ENCODE measurements at places on chromosomes 7 and 10.

DNA sequence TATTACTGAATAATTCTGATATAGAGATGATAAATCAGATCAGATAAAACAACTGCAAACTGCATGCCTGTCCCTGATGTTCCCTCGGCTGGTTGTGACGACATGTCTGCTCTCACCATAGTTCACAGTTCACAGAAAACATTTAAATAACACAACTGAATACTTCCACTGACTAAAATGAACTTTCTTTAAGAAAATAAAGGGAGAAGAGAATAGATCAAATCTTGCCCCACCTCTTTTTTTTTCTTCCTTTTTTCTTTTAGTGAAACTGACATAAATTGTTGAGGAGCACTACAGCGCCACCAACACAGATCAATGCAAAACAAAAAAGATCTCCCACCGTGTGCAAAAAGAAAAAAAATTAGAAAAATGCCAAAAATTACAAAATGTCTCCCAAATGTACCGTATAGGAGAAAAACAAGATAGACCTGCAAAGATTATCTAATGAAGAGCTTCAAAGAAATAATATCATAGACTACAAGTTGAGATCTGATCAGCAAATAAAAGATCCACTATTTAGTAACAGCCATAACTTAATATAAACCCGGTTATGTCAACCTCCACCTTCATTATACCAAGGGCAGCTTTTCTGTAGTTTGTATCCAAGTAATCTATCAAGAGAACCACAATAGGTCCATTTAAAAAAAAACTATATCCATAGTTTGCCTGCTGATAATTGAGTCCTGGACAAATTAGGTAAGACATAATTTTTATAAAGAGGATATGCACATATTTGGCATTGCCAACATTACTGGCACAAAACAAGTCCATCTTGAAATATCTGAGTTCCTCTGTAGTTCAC, 30.7 kb upstream of the EPC1 start:
- H3K4me3 ChIP-seq, result peak overlapping the region; percentile 63
- H3K36me3 ChIP-seq, result no peaks in the 10 kb centered on the region
- peak overlapping the region; percentile 96 for H3K27ac ChIP-seq
- no peaks in the 10 kb centered on the region for H3K27me3 ChIP-seq
- DNase-seq, result peak; percentile 25

DNA sequence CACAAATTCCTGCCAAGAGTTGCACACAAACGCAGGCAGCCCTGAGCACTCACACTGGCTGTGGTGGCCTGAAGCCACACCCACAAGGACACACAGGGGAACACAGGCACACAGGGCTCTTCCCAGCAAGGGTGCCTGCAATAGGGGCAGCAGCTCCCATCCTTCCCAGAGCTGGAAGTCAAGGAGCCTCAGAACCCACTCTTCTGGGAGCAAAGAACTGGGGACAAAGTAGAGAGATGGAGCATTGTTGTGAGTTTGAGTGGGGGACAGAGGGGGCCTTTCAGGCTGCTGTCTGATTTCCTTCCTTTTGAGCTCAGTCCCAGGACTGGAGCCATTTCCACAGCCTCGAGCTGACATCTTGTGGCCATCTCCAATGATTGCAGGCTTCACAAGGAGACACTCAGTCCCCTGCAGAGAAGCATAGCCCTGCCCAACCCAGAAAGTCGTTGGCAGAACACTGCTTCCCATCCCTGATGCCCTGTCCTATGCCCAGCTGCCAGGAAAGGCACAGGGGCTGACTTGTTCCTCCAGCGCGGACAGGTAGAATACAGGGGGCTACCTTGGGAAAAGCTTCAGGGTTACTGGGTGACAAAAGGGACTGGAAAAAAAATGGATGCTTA, 34.4 kb upstream of the SLF2 start:
- no peaks in the 10 kb centered on the region for H3K36me3 ChIP-seq
- peaks cover 5% of the 10 kb centered on the region for H3K27me3 ChIP-seq
- no peaks in the 10 kb centered on the region for H3K4me1 ChIP-seq

GRCh38 chr7:36670585-36671431, 53.5 kb downstream of the AOAH start:
- DNase-seq, result peak; percentile 80
- H3K4me1 ChIP-seq, result no peaks in the 10 kb centered on the region
- H3K27ac ChIP-seq, result no peak overlapping the region
- H3K36me3 ChIP-seq, result no peaks in the 10 kb centered on the region
- peaks cover 3% of the 10 kb centered on the region for H3K27me3 ChIP-seq
- no peak overlapping the region for H3K4me3 ChIP-seq

DNA sequence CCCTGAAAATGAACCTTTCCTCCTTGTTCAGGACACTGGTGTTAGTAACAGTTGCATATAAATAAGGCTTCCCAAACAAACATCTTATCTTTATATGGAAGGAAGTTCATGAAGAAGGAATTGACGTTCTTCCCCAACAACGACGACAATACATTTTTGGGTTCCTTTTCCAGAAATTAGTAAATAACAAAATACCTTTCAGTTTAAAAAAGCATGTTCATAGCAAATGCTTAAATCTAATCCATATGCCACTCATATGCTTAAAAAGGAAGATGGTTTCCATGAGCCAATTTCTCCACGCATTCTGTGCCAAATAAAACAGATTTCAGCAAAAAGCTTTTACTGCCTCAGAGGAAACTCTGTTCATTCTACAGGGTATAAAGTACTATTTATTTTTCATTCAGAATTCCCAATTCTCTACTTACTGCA, 182.6 kb downstream of the COBL start:
- no peaks in the 10 kb centered on the region for H3K4me1 ChIP-seq
- H3K27me3 ChIP-seq, result peaks cover 23% of the 10 kb centered on the region
- no peaks in the 10 kb centered on the region for H3K36me3 ChIP-seq
- no peak overlapping the region for H3K4me3 ChIP-seq
- DNase-seq, result no peak
- H3K27ac ChIP-seq, result no peak overlapping the region

DNA sequence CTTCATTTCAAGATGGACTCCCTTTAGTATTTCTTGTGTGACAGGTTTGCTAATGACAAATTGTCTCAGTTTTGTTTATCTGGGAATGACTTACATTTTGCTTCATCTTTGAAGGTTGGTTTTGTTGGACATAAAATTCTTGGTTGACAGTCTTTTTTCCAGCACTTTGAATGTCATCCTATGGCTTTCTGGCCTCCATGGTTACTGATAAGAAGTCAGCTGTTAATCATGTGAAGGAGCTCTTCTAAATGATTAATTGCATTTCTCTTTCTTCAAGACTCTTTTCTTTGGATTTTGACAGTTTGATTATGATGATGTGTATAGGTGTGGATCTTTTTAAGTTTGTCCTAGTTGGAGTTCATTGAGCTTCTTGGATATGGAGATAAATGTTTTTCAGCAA, 26.9 kb upstream of the HHEX start:
- no peak overlapping the region for H3K4me3 ChIP-seq
- peak; percentile 14 for DNase-seq
- H3K4me1 ChIP-seq, result no peaks in the 10 kb centered on the region
- H3K27me3 ChIP-seq, result no peaks in the 10 kb centered on the region
- no peaks in the 10 kb centered on the region for H3K36me3 ChIP-seq

DNA sequence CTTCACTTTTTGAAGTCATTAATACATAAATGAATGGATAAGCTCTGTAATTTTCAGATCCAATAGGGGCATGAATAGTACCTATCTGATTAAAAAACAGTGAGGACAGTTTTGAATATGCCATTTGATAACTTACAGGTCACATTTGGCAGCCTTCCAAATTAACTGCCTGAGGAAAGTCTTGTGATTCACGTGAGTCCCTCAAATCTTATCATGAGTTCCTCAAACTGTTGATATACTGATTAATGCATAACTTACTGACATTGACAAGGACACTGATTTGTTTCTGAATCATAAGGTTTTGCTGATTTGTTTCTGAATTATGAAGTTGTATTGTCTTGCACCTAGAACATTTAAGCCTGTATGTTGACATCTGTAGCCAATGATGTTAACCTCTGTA, 55.1 kb downstream of the ANKMY2 start:
- peaks cover 3% of the 10 kb centered on the region for H3K4me1 ChIP-seq
- H3K4me3 ChIP-seq, result no peak overlapping the region
- H3K27me3 ChIP-seq, result no peaks in the 10 kb centered on the region
- H3K27ac ChIP-seq, result no peak overlapping the region
- H3K36me3 ChIP-seq, result no peaks in the 10 kb centered on the region

DNA sequence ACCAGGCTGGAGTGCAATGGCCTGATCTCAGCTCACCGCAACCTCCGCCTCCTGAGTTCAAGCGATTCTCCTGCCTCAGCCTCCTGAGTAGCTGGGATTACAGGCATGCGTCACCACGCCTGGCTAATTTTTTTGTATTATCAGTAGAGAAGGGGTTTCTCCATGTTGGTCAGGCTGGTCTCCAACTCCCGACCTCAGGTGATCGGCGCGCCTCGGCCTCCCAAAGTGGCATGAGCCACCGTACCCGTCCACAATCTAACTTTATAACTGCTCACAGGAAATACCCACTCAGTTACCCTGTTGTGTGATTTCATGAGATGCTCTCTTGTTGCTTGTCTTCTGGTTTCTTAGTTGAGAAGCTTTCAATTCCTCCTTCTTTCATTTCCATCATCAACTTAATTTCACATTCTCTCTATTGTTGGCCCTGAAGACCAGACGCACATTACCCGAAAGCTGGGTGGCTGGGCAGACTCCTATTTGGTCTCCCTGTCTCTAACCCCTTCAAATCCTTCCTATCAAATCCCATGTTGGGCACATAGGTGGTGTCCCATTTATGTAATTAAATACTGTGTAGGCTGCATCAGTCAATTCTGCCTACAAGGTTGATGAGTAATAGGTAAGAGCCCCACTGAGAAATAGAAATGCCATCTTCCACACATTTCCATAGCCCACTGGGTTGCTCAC, 1.1 kb upstream of the GSTO2 start:
- H3K4me1 ChIP-seq, result no peaks in the 10 kb centered on the region
- peaks cover 65% of the 10 kb centered on the region for H3K36me3 ChIP-seq
- no peak overlapping the region for H3K27ac ChIP-seq
- no peak overlapping the region for H3K4me3 ChIP-seq
- no peaks in the 10 kb centered on the region for H3K27me3 ChIP-seq

DNA sequence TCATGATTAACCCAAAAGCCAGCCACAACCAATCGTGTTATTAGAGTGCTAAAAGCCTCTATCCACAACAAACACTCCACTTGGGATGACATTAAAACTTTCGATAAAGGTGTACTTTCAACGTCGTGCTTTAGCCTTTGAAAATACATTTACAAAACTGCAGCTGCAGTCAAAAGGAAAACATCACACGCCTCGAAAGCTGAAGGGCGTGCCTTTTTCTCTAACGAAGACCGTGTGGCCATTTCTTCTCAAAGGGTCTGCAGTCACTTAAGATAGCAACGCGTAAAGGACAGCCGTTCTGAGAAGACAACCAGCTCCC, 1.1 kb downstream of the ARHGAP12 start:
- no peak for DNase-seq
- no peaks in the 10 kb centered on the region for H3K36me3 ChIP-seq
- peak overlapping the region; percentile 85 for H3K27ac ChIP-seq
- H3K27me3 ChIP-seq, result no peaks in the 10 kb centered on the region
- peaks cover 11% of the 10 kb centered on the region for H3K4me1 ChIP-seq

DNA sequence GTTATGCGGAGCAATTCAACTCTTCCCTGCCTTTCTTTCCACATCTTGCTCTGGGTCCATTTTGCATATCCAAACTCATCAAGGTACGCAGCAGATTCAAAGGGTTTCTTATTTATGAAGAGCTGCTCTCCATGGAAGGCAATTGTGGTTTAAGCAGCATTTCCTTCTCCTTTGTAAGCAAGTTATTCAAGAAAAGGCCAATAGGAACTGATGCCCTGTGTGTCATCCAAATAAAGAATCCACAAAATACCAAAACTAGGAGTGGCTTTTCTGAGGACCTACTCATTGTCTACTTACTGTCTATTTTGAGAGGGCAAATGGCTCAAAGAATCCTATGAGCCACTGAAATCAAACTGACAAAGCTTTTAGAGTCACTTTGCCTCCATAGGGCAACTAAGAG, 253.1 kb downstream of the PTEN start:
- H3K36me3 ChIP-seq, result no peaks in the 10 kb centered on the region
- H3K4me3 ChIP-seq, result no peak overlapping the region
- H3K4me1 ChIP-seq, result no peaks in the 10 kb centered on the region
- no peak overlapping the region for H3K27ac ChIP-seq
- H3K27me3 ChIP-seq, result no peaks in the 10 kb centered on the region
- no peak for DNase-seq

DNA sequence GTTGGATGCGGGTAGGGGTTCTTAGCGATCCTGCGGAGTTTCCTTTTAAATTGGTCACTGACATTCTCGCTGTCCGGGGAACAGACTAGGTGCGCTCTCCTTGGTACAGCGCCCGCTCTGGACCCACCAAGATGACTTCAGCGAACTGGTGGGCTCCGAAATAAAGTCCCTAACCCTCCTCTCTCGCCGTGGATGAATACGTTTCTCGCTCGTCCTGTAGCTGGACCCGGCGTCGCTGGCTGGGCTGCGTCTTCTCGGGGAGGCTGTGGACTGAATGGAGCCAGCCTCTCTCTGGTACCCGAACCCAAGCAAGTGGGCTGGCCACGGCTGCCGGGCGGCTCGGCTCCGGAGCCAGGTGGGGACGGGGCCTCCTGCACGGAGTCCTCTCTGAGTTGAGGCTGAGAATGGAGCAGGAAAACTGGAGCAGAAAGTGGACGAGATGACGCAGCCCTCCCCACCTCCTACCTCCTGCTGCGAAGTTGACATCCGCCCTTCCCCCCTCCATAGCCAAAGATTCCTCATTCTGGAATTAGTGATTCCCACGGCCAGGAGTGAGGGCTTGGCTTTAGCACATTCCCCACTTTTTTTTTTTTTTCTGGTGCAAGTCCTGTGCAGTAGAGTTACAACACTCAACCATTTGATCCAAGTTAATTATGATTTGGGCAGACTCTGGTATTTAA, 1.5 kb downstream of the UNC5B start:
- H3K4me1 ChIP-seq, result peaks cover under 1% of the 10 kb centered on the region
- peak overlapping the region; percentile 12 for H3K4me3 ChIP-seq
- no peak overlapping the region for H3K27ac ChIP-seq
- H3K36me3 ChIP-seq, result no peaks in the 10 kb centered on the region
- H3K27me3 ChIP-seq, result peaks cover 26% of the 10 kb centered on the region

GRCh38 chr7:7246223-7246622, 63.9 kb downstream of the C1GALT1 start:
- DNase-seq, result no peak
- H3K36me3 ChIP-seq, result peaks cover 13% of the 10 kb centered on the region
- H3K4me1 ChIP-seq, result no peaks in the 10 kb centered on the region
- no peak overlapping the region for H3K27ac ChIP-seq
- H3K27me3 ChIP-seq, result no peaks in the 10 kb centered on the region
- no peak overlapping the region for H3K4me3 ChIP-seq

DNA sequence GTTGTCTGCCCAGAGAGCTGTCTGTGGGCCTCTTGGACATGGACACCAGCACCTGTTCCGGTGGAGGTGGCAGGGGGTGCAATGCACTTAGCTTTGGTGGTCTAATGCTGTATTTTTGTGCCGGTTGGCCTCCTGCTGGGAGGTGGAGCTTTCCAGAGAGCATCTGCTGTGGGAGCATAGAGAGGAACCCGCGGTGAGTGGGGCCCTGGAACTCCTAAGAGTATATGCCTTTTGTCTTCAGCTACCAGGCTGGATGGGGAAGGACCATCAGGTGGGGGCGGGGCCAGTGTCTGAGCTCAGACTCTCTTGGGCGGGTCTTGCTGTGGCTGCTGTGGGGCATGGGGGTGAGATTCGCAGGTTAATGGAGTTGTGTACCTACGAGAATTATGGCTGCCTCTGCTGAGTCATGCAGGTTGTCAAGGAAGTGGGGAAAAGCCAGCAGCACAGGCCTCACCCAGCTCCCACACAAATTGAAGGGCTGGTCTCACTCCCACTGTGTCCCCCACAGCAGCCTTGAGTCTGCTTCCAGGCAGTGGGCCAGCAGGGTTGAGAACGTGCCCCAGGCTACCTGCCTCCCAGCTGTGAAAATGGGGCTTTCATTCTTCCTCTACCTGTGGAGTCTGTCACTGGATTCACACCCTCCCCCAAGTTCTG, 29.0 kb downstream of the JAKMIP3 start:
- no peak overlapping the region for H3K27ac ChIP-seq
- DNase-seq, result no peak
- no peaks in the 10 kb centered on the region for H3K36me3 ChIP-seq
- no peaks in the 10 kb centered on the region for H3K4me1 ChIP-seq
- H3K27me3 ChIP-seq, result peaks cover 33% of the 10 kb centered on the region

All from K562 (cell line).